GF-D8 (cell line): ENCODE measurements at places on chromosomes 1 and 21.

DNA sequence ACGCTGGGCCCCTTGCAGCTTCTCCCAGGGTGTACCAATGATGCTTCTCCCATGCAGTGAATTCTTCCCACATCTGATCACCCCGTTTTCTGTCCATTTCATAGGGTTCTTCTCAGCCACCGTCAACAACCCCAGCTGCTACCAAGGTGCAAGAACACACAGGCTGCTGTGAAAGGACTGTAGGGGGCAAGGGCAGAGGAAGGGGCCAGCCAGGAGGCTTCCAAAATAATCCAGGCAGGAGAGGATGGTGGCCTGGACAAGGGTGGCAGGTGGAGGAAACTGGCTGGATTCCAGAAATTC is 113.3 kb upstream of the WNT4 start:
- no peak for DNase-seq

DNA sequence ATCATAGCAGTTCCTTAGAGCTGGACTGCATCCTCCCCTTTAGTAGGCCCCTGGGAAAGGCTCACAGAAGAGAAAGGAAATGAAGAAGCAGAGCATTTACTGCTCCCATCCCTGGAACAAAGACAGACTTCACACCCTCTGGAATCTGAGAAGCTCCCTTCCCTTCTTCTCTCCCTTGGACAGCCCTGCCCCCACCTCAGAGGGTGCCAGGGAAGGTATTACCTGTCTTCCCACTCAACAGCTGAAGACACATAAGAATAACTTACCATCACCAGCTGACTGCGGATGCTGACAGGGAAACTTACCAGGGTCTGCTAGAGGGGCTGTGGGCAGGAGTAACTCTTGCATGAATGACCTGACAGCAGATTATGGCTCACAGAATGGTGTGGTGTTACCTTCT is 14.1 kb upstream of the FAAH start:
- no peak for DNase-seq

- DNase-seq = no peak
Measured at GRCh38 chr1:82446236-82446635, 645.5 kb downstream of the ADGRL2 start.

- DNase-seq = no peak
Measured at GRCh38 chr1:239841631-239842030, 250.1 kb upstream of the FMN2 start.

DNA sequence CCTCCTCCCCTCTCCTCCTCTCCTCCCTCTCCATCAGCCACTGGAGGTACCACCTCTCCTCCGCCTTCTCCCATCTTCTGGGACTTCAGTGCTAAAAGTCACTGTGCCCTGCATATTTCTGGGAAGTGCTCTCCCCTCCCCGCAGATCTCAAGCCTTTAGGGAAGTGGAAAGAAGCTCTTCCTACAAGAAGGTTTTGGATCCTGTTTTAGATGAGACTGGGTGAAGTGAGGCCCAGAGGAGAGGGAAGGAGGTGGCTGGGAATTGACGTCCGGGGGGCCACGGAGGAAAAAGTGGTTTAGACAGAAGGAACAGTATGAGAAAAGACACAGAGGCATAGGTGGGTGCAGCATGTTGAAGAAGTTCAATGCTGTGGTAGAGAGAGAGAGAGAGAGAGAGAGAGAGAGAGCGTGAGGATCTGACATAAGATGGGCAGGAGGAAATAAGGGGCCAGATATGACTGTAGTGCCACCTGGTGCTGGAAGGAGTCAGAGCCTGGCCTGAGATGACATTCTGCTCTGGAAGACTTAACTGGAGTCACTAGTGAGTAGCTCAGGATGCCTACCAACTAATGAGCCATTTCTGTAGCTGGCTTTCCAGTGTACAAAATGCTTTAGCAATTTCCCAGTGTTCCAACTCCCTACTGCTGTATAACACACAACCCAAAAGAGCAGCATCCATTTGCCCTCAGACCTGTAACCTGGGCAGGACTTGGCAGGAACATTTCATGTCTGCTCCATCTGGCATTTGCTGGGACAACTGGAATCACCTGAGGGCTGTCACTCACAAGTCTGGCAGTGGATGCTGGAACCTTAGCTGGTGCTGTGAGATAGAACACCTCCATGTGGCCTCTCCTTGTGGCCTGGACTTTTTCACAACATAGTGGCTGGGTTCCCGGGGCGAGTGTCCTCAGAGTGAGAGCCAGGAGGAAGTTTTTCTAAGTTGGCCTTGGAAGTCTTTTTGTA is 16.6 kb upstream of the ZSCAN20 start:
- DNase-seq = peak; percentile 39

DNA sequence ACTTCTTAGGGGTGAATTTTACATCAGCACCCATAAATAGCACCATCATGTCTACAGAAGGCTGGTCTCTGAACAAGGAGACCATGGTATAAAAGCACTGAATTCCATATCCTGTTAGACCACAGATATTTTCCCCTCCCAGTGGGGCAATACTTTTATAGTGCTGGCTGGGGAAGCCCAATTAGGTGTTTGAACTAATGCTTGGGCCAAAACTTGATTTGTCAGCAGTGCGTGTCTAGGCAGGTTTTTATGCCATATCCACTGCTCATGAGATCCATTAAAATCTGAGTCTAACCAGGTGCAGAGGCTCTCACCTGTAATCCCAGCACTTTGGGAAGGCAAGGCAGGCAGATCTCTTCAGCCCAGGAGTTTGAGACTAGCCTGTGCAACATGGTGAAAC is 623.0 kb downstream of the NPHP4 start:
- DNase-seq = no peak

DNA sequence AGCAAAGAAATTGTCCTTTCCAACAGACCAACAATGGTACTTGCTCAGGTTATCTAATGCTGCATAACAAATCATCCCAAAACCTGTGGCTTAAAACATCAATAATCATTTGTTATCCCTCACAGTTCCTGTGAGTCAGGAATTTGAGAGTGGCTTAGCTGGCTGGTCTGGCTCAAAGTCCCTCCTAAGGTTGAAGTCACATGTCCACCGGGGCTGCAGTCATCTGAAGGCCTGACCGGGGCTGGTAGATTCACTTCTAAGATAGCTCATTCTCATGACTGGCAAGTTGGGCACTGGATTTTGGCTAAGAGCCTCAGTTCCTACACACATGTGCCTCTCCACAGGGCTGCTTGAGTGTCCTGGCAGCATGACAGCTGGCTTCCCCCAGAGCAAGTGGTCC is 16.9 kb downstream of the ERI3 start:
- no peak for DNase-seq

GRCh38 chr1:53765657-53766056 is 26.7 kb upstream of the GLIS1 start:
- no peak for DNase-seq

DNA sequence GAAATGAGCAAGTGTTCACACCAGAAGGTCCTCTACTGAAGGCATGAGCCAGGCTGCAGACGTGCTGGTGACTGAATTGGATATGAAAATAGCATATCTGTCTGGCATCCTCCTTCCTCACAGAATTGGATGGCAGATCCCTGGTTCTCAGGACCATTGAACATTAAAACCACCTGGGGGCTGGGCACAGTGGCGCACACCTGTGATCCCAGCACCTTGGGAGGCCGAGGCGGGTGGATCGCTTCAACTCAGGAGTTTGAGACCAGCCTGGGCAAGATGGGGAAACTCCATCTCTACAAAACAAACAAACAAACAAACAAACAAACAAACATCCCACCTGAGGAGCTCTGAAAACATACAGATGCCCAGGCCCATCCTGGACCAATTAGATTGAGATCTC is 23.4 kb downstream of the TEX35 start:
- DNase-seq = no peak

GRCh38 chr1:6249739-6250689 is 6.0 kb downstream of the HES3 start:
- DNase-seq = no peak

- no peak for DNase-seq
Measured at GRCh38 chr21:31557421-31558188, 101.9 kb upstream of the SOD1 start.

DNA sequence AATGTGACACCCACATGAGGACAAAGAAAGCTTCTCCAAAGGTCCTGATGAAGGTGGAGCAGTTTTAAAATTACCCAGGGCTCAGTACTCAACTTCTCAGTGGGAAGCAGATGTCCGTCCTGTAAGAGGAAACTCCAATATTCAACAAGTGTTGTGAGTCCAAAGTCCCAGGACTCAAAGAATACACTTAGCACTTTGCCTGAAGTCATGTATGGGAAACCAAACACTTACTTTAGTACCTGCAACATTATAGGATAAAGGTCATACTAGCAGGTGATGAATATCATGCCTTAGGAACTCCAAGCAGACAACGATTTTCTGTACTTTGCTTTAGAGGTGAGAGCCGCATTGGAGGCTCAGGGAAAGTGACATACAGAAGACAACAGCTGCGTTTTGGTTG is 37.2 kb upstream of the ST6GALNAC3 start:
- DNase-seq = no peak

- peak; percentile 69 for DNase-seq
Measured at GRCh38 chr21:33308586-33309490, 15.9 kb upstream of the IFNAR1 start.

- no peak for DNase-seq
Measured at GRCh38 chr1:156025876-156026275, 5.1 kb upstream of the SSR2 start.

- no peak for DNase-seq
Measured at GRCh38 chr1:32701951-32702598, 495 bp downstream of the SYNC start.

DNA sequence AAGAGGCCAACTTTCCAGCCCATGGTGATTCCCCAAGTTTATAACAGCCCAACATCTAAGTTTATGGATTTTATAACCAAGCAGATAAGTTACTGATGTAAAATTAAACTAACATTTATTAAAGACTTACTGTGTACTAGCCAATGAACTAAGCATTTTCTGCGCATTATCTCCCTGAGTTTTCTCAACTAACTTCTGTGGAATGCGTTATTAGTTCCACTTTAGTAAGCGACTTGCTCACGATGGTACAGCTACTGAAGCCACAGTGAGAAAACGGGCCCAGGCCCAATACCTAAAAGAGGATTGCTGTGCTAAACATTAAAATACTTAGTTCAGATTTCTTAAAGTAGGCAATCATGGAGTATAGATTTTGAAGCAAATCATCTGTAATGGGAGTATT is 61.0 kb downstream of the ZBTB18 start:
- DNase-seq = no peak

GRCh38 chr1:156812293-156812990 is 4.2 kb downstream of the SH2D2A start:
- DNase-seq = no peak

DNA sequence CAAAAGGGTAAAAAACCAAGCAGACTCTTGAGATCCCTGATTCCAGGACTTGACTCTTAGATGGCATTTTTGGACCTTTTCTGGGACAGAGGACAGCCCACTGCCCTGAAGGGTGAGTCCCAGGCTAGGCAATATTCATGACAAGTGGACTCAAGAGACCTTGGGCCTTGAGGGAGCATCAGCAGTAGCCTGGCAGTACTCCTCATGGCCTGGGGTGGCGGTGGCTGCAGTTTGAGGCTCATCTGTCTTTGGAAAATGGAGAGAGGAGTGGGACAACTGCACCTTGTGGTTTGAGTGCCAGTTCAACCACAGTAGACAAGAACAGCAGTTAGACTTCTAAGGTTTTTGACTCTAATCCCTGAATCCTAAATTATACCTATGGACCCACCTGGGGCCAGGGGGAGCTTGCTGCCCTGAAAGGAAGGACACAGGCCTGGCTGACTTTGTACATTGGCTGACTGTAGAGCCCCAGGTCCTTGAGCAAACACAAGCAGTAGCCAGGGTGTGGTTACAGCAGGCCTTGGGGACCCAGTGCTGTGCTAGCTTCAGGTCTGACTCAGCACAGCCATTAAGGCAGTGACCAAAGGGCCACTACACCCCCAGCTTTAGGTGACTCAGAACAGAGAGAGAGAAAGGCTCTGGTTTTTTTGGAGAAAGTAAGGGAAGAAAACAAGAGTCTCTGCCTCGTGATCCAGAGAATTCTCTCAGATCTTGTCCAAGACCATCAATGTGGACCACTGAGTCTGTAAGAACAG is 1023.2 kb downstream of the KCNT2 start:
- DNase-seq = no peak

- DNase-seq = no peak
Measured at GRCh38 chr1:63453232-63453631, 69.8 kb downstream of the ITGB3BP start.

DNA sequence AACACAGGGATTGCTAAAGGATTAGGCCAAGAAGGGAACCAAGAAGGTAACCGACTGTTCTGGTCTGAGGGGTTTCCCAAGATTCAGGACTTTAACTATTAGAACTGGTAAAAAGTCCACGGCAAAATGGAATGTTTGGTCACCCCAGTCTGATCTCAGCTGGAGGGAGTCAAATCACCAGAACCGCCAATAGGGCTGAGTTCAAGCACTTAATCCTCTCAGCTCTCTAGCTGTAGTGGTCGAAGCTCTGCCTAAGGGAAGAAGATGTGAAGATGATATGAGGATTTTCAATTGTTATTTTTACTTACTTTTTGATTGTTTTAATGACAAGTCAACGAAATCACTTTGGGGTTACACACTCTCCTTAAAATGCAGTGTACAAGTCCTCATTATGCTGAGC is 29.1 kb downstream of the F5 start:
- no peak for DNase-seq

DNA sequence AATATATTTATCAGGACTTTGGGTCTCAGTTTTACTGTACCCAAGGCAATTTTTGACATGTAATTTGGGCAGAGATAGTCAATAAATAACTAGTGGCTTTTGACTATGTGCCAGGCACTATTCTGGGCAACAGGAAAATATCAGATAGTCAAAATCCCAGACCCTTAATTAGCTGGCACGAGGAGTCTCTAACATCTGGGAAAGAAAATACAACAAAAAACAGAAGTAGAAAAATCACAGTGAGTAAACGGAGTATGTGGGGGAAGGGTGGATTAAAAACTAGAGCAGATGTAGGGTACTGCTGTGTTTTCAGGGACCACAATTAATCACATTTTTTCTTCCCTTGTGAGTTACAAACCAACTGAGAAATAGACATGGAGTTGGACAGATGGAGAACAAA is 217.8 kb downstream of the NCAM2 start:
- no peak for DNase-seq

DNA sequence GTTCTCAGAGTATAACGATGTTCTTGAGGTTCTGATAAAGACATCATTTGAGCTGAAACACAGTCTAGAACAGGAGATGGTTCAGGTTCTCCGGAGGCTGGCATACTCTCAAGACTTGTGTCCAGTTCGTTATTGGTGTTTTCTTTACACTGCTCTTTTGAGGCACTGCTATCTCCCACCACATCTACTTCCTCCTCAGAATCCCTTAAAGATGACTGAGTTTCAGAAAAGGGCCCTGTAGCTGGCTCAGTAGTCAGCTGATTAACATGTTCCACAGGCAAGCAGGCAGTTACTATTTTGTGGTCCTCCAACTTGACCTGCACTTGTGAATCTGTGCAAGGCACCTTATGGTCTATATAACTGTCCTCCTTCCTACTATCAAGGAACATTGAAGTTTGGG is 50.2 kb downstream of the ZZZ3 start:
- peak; percentile 14 for DNase-seq

DNA sequence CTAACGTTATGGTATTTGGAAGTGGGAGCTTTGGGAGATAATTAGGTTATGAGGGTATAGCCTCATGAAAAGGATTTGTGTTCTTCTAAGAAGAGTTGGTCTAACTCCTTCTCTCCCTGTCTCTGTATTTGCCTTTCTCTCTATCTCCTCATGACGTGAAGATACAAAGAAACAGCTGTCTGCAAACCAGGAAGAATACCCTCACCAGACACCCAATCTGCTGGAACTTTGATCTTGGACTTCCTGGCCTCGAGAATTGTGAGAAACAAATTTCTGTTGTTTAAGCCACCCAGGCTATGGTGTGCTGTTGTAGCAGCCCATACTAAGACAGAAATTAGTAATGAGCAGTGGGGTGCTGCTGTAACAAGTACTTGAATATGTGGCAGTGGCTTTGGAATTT is 16.1 kb downstream of the C1orf141 start:
- no peak for DNase-seq
